Activated CD8-positive, alpha-beta memory T cell treated with anti-CD3 and anti-CD28 coated beads for 4 hours (primary cell): ENCODE measurements at places on chromosomes 12 and 14.

- no peak for DNase-seq
Observed at GRCh38 chr14:76698191-76698590, 63.1 kb upstream of the VASH1 start.

DNA sequence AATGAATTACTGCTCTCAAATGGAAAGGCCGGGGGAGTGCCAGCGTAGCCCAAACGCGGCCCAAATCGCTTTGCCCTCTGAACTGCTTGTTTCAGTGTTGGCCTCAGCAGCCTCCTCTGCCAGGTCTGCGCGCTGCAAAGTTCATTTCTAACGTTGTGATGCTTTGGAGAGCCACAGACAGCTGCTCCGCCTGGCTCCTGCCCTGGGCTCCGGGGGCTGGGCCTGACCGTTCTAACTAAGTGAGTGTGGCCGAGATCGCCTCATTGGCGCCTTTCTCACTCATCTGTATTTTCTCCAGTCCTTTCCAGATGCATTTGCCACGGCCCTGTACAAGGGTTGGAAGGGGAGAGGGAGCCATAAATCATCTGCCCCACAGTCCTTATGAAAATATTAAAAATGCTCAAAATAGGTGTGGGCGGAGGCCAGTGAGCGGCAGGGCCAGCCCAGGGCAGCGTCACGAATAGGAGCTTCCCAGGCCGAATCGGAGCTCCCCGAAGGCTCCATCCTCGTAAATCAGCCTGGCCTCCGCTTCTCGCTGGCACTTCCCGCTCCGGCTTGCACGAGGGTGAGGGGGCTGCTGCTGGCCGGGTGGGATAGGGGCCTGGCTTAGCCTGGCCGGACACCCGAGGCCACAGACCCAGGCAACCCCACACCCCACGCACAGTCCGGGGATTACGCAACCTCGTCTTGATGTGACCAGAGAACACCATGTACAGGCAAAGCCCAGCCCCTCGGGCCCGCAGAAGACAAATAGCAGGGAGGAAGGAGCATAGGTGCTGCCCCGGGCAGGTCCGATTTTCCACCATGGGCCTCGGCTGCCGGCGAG, 196.6 kb upstream of the DIO3 start:
- no peak for DNase-seq

- DNase-seq = no peak
Observed at GRCh38 chr14:74653386-74654138, 41.5 kb upstream of the LTBP2 start.

GRCh38 chr12:122265886-122266229, 436 bp downstream of the VPS33A start:
- DNase-seq = peak; percentile 35

DNA sequence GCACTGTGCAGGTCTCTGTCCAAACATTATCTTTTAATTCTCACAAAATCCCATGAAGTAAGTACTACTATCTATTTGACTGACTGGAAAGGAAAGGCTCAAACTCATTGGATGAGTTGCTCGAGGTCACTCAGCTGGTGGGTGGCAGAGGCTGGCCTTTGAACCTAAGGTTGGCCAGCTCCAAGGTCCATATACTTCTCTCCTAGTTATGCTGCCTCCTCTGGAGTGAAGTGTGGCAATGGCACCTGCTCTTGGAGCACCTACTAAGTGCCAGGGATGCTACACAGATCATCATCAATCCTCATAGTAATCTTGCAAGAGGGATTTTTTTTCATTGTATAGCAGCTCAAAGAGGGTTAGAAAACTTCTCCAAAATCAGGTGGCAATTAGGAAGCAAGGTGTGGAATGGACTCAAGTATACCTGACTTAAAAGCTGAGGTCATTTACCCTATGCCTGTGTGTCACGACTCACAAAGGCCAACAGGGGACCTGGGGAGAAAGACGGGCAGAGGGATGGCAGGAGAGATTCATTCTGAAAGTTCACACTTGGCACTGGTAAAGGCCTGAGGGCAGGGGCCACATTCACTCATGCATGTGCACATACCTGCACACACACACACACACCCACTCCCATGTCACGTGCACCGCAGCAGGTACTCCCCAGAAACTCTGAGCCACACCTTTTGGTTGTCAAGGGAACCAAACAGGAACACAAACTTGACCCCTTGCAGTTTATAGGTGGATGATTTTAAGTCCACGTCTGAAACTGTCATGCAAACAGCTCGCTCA, 146.4 kb downstream of the FOXN3 start:
- no peak for DNase-seq
